NCI-H2227 treated with DMSO at 0.1 percent for 48 hours (cell line): ENCODE measurements at places on chromosomes 1 and 21.

GRCh38 chr1:167651161-167651693 lies 21.2 kb downstream of the RCSD1 start:
- no peak for DNase-seq

DNA sequence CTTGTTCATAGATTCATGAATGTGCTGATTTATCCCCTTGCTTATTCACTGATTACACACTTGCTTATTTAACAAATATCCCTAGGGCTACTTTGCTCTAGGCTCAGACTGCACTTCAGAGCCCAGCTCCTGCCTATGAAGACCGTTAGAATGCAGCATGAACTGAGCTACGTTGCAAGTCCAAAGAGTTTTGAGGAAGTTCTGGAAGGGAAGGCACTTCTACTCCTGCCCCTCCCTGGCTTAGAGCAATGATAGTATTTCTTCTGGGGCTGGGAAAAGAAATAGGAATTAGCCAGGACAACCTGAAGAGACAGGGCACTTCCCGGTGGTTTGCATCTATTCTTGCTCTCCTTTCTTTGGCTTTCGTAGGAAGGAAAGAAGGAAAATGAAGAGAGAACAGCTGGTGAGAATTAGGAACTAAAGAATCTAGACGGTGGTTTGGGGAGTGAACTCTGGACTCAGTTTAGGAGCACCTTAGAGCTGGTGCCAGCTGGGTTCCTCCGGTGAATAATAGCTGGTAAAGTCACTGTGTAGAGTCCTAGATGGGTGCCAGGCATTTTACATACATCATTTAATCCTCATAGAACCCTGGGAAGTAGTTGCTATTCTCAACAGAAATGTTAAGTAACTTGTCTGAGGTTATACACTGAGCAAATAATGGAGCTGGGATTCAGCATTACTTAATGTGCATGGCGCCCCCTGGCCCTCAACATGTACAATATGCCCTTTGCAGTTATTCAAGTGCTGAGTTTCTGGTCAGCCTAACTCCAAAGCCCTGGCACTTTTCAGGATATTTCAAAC lies 65.9 kb downstream of the NDUFS5 start:
- peak; percentile 58 for DNase-seq

DNA sequence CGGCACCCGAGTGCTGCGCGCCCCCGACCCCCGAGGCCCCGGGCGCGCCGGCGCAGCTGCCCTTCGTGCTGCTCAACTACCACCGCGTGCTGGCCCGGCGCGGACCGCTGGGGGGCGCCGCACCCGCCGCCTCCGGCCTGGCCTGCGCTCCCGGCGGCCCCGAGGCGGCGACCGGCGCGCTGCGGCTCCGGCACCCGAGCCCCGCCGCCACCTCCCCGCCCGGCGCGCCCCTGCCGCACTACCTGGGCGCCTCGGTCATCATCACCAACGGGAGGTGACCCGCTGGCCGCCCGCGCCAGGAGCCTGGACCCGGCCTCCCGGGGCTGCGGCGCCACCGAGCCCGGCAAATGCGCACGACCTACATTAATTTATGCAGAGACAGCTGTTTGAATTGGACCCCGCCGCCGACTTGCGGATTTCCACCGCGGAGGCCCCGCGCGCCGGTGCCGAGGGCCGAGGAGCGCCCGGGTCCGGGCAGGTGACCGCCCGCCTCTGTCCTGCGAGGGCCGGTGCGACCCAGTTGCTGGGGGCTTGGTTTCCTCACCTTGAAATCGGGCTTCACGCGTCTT lies 49.0 kb downstream of the SIM2 start:
- DNase-seq, result peak; percentile 60

- no peak for DNase-seq
These were observed 85.8 kb downstream of the UBR4 start for GRCh38 chr1:19124273-19124672.

- DNase-seq, result peak; percentile 37
These were observed 25.4 kb downstream of the FMN2 start for GRCh38 chr1:240116831-240117769.

DNA sequence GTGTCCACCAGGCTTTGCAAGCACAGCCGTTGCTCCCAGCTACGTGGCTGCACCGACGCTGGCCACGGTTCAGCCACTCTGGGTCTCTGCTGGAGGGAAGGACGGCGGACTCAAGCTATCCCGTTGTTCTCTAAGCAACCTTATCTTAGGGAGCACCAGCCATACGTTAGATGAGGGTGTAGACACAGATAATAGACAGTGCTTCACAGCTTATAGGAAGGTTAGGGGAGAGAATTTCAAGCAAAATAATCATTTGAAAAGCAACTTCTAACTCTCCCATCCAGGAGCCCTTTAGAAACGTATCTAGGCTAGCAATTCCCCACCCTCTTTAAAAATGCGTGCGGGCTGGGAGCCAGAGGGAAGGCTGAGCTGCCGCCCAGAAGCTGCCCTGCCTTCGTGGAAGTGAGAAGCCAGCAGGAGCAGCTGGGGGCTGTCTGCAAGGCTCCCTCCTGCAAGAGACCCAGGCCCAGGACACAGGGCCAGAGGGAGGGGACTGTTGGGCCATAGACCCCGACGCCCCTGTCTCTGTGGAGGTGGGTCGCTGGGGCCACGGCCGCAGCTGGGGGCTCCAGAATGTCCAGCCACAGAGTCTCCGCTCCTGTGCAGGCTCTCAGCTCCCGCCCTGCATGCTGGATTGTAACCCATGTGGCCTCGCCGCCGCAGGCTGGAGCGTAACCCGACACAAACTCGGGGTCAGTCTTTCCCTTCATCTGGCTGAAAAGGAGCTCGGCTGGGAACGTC lies 31.2 kb upstream of the COL6A2 start:
- no peak for DNase-seq

DNA sequence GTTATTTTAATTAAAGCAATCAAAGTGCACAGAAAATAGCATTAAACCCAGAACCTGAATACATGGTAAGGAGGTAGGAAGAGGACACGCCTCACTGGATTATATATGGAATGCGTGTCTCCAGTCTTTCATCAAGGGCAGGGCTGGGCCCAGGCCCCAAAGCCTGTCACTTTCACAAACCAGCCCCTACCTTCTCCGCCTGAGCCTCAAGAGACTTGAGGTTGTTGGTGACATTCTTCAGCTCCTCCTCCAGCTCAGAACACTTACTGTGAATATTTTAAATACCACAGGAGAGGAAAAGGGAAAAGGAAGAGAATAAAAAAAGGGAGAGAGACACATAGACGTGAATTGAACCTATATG lies 16.3 kb upstream of the NUP210L start:
- no peak for DNase-seq

DNA sequence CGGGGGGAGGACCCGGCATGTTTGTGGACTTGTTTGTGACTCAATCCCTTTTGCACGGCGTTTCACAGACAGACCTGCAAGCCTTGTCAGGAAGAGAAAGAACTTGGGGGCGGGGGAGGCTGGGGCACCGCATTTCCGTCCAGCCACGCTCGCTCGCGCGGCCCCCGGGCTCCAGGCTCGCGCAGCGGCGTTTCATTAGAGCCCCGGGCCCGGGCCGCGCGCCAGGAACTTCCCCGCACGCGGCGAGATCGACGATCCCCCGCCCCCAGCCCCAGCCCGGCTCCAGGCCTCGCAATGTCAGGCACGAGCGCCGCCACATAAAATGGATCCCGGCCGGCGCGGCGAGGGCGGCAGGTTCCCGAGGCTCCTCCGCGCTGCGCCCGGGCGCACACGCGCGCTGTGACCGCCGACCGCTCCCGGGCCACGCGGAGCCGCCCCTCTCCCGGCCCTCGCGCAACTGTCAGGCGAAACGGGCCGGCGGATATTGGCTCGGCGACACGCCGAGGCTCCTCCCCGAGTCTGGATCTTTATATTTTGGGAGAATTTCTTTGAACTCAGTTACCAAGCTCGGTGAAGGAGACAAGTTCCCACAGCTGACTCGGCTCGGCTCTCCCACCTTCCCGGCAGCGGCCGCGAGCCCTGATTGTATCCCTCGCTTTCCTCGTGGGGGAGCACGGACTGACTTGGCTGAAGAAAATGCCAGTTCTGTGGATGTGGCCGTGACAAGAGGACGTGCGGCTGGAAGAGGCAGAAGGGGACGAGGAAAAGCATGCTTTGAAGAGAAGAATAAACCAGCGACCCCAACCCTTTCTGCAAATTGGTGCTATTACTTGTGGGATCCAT lies at the start of gene KIF26B:
KIF26B (plus strand) TSS at position 557 of the 843 bp plus-strand sequence. CDS start 440 bp downstream, outside the sequence.
- peak; percentile 65 for DNase-seq

DNA sequence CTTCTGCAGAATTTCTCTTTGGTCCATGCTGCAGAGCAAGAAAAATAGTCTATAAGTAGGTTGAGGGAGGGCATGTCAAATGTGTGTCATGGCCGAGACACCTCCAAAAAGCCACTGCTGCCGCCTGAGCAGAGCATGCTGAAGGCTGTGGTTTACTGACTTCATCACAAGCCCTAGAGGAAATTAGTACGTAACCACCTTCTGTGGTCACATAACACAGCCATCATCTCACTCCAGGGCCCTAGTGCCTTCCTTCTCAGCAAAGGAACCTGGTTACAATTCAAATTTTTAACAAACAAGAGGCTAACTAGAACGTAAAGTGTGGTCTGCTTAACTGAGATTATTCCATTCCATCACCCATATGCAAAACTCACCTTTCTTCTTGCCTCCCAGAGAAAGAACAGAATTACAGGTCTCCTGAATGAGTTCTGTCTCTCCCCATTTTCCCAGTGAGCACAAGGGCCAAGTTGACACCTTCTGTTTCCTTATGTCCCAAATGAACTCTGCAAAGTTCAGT lies at the start of gene PTPN22:
PTPN22 (minus strand) TSS at position 116 of the 517 bp plus-strand sequence.
- no peak for DNase-seq

GRCh38 chr1:8421721-8422120 lies 103.8 kb downstream of the SLC45A1 start:
- DNase-seq, result no peak

GRCh38 chr21:33244082-33244778 lies 14.5 kb downstream of the IFNAR2 start:
- DNase-seq, result no peak

- DNase-seq, result no peak
These were observed 121.1 kb downstream of the FOXD2 start for GRCh38 chr1:47558601-47559593.

- DNase-seq, result no peak
These were observed 36.9 kb downstream of the CDK18 start for GRCh38 chr1:205541161-205541886.

- DNase-seq, result no peak
These were observed 45.6 kb upstream of the PGD start for GRCh38 chr1:10353282-10353681.

GRCh38 chr1:29415156-29415830 lies 179.0 kb downstream of the PTPRU start:
- no peak for DNase-seq

- no peak for DNase-seq
These were observed 3.6 kb downstream of the S100A6 start for GRCh38 chr1:153532181-153532580.

DNA sequence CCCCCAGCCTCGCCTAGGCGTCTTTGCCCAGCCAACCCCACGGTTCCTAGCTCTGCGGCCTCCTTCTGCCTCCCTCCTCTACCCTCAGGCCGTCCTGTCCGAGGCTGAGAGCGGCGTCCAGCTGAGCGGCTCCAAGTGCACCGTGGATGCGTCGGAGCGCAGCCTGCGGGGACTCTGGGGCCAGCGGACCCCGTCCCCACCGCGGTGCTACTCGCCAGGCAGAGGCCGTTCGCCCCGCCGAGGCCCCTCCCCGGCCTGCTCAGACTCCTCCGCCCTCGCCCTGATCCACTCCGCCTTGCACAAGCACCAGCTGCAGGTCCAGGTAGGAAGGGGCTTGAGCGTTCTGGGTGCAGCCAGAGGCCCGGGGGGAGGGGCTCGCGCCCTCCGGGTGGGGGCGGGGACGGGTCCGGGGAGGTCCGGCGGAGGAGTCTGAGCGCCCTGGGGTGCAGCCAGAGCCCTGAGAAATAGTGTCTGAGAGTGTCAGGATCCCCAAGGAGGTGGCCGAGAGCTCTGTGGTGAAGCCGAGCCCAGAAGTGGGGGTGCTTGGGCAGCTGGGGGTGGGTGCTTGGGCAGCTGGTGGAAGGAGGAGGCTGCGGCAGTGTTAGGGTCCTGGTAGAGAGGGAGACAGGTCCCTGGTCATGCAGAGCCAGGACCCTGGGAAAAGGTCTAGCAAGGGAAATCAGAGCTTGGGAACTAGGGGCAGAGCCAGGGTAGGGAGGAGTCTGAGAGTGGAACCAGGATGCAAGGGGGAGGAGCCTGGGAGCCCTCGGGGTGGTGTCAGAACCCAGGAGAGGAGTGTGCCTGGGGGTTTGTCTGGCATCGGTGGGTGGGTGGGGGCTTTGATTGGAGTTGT lies 3.2 kb upstream of the NBPF3 start:
- peak; percentile 43 for DNase-seq

- DNase-seq, result no peak
These were observed 120.6 kb downstream of the MAB21L3 start for GRCh38 chr1:116231752-116232151.

GRCh38 chr1:33165209-33165608 lies 16.6 kb downstream of the TRIM62 start:
- no peak for DNase-seq

DNA sequence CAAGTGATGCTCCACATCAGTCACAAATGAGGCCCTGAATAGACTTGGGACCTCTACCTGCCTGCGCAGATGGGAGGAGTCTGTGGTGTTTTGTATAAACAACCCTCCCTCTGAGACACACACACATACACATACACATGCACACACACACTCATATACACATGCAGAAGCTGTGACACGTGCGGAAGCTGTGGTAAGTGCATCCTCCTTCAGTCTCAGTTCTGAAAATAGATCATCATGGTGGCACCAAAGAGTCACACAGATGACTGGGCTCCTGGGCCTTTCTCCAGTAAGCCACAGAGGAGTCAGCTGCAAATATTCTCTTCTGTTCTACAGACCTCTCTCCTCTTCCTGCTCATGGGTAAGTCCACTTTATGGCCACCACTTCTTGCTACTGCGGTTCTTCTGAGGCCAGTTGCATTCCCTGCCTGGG lies at the start of gene LY9:
LY9 (plus strand) TSS at position 224 of the 433 bp plus-strand sequence; CDS start at position 238, 14 bp downstream.
- no peak for DNase-seq

DNA sequence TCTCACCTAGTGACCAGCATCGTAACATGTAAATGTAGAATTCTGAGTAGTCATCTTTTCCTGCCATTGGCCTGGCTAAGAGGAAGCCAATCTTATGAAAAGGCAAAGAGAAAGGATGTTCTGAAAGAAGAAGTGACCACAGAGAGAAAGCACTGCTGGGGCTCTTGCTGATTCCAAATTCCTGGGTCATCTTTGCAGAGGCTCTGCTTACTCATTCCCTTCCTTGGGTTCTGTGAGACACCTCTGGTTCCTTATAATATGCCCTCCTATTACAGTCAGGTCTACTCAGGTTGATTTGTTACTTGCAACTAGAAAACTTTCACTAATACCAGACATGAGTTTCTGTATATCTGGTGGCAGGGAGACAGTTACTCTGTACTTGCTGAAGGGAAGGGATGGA lies 198.8 kb upstream of the C8B start:
- DNase-seq, result no peak
